K562 (cell line): ENCODE measurements at places on chromosomes 5 and 9. TPM values are rescaled to one million over a fixed set of nuclear protein-coding genes. Genes with fewer than 3 reads are reported as not detected.

The FXN gene
- 29.3 and 30.3 TPM in 2 replicates for polyA plus RNA-seq

- H3K4me3 ChIP-seq = no peak overlapping the region
- DNase-seq = no peak
- H3K27ac ChIP-seq = no peak overlapping the region
- H3K36me3 ChIP-seq = no peaks in the 10 kb centered on the region
- H3K4me1 ChIP-seq = no peaks in the 10 kb centered on the region
- no peaks in the 10 kb centered on the region for H3K27me3 ChIP-seq
These were observed 459.3 kb upstream of the ZNF608 start for GRCh38 chr5:125205601-125206225.

GRCh38 chr9:133396952-133397351 lies 20.8 kb downstream of the STKLD1 start:
- H3K4me3 ChIP-seq = no peak overlapping the region
- peaks cover 15% of the 10 kb centered on the region; the same call in 1 of the 3 replicates for H3K27me3 ChIP-seq
- peak; percentile 60 for DNase-seq
- H3K36me3 ChIP-seq = no peaks in the 10 kb centered on the region

- H3K4me3 ChIP-seq = peak within 1 kb of the TSS; percentile 100
- peaks cover 50% of the 10 kb centered on the region for H3K27me3 ChIP-seq
- DNase-seq = peak; percentile 86
These were observed at the start of gene AK8 for GRCh38 chr9:132877824-132878694. AK8 (minus strand) TSS chr9:132878284; CDS start chr9:132878255, 29 bp downstream.

The SLF1 gene
- polyA plus RNA-seq = 11.0 and 18.4 TPM in 2 replicates

- no peak for DNase-seq
- no peak overlapping the region for H3K27ac ChIP-seq
- H3K27me3 ChIP-seq = peaks cover 67% of the 10 kb centered on the region
- peaks cover 3% of the 10 kb centered on the region; the same call in 1 of the 2 replicates for H3K4me1 ChIP-seq
These were observed 131.6 kb downstream of the CACNA1B start for GRCh38 chr9:138009016-138009802.

The KCNV2 gene
- not detected in 2 replicates for polyA plus RNA-seq
